ENCODE measurements at places on chromosomes 2 and 18.

- DNase-seq, result no peak
Observed at GRCh38 chr18:48558248-48558647, 19.4 kb downstream of the CTIF start.

- no peak for DNase-seq
Observed at GRCh38 chr18:67402543-67402942, 114.0 kb downstream of the DSEL start.

- DNase-seq, result no peak
Observed at GRCh38 chr2:126953483-126953882, 54.8 kb downstream of the TEX51 start.

DNA sequence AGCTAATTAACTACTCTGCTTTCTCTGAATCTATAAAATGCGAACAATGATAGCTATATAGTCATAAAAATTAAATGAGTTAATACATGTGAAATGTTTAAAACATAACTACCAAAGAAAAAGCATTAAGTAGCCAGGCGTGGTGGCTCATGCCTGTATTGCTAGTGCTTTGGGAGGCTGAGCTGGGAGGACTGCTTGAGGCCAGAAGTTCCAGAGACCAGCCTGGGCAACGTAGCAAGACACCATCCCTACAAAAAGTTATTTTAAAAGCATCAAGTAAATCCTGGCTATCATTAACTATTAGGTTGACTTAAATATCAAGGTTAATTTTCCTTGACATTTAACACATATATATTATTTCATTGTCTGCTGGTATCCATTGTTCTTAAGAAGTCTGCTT is 152.4 kb downstream of the NBAS start:
- no peak for DNase-seq

DNA sequence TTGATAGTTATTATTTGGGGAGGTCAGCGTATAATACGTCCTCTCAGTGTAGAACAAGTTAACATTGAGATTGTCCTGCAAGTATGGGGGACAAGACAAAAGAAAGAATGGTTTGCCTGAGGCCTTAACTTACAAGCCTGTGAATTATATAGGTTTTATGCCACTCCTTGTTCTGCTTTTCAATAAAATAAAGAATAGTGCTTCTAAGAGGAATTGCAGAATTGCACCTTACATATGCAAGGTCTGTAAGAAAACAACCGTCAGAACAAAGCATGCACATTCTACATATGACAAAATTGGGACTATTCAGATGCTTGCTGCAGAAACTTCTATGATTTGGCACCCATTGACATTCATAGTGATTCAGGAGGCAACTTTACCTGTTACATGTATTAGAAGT is 785.0 kb downstream of the NR4A2 start:
- no peak for DNase-seq

GRCh38 chr18:58054041-58054781 is 10.2 kb downstream of the NEDD4L start:
- DNase-seq, result no peak

GRCh38 chr2:9994462-9994861 is 43.0 kb downstream of the GRHL1 start:
- DNase-seq, result no peak

GRCh38 chr18:23864624-23865023 is 149.9 kb upstream of the TTC39C start:
- peak; percentile 56 for DNase-seq

- peak; percentile 41 for DNase-seq
Observed at GRCh38 chr2:236545814-236546480, 23.7 kb upstream of the ACKR3 start.

GRCh38 chr18:25604196-25604893 is 252.4 kb upstream of the ZNF521 start:
- no peak for DNase-seq

DNA sequence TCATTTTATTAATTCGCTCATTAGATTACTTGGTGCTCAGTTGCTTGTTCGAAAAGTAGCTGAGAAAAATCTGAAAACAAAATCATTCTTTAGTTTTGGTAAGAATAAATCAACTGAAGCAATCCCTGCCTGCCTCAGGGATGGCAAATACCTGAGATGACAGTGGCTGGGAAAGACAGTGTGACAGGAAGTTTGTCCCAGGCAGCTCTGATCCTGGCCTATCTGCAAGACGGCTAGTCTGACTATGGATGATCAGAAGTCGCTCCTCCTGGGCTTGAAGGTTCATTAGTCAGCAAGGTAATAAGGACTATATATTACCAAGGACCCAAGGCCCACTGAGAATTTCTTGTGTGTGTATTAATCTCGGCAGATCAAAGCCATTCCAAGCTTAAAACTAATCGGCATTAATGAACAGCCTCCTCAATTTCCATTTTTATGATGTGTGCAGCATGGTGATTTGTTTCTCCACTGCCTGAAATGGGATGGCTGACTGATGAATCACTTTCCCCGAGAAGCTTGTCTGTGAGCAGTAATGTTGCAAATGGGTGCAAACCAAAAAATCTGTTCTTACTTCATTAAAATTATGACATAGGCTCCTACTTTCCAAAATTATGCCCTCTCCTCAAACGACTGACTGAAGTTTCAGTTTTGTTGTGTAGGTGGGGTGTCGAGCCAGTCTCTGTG is 199.9 kb downstream of the ACTR3 start:
- no peak for DNase-seq

- DNase-seq, result no peak
Observed at GRCh38 chr2:205734436-205735037, 52.2 kb downstream of the NRP2 start.

DNA sequence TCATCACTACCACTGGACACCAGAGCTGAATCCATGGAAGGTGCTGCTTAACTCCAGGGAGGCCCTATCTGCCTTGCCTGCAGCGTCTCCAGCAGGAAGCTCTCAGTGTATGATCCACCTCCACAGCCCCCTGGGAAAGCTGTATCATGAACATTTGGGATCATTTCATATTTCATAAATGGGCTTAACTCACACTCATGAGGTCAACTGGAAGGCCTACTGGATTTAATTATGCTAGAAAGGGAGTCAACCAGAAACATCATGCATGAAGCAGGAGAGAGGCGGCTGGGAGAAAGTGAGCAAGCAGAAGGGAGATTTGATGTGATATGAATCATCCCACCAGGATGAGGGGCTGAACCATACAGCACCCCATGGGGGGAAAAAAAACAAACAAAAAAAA is 537.7 kb downstream of the TNS1 start:
- DNase-seq, result no peak

DNA sequence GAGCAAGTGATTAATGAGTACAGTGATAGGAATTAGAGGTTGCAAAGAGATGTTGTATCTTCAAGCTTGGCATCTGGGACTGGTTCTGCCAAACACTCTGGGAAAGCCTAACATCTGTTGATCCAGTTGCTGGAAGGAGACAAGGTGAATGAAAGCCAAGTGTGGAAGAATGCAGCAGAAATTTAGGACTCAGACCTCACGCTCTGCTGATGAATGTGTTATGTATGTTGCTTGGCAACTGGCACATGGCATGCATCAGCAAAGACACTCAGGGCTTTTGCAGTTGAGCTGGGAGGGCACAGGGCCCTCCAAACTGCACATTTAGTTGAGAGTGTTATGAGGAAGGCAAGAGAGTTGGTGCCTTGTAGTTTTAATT is 105.5 kb downstream of the COLEC12 start:
- no peak for DNase-seq

- no peak for DNase-seq
Observed at GRCh38 chr2:119405151-119405550, 26.5 kb upstream of the TMEM37 start.

GRCh38 chr2:144659731-144660275 is 139.9 kb upstream of the ZEB2 start:
- DNase-seq, result peak; percentile 24

DNA sequence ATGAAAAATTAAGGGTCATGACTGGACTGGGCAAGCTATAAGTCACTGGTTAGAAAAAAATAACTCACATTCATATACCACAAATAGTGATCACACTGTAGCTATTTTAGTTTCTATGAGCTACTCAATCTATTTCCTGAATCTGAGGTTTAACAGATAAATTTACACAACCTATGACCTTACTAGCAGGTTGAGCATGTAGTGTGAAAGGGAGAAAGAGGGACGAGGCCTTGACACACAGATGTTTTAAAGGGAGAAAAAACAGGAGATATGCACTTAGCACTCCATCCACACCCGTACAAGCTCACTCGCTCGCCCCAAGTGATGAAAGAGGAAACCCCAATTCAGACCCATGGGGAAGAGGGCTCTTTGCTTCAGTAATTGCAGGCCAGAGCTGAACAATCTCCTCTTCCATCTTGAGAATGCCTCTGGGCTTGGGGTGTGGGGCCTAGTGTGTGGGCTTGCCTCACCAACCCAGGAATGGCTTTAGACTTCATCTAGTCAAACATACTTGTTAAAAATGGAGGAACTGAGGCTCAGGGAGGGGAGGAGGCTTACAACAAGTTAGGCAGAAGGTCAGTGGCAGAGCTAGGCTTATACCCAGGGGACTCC is 10.7 kb downstream of the CYRIA start:
- no peak for DNase-seq

- DNase-seq, result no peak
Observed at GRCh38 chr2:186603286-186603685, 13.4 kb downstream of the ITGAV start.

All from CD4-positive, alpha-beta T cell treated with Interleukin-17A for 4 hours (primary cell).